ENCODE measurements at places on chromosomes 2 and 18. TPM values are rescaled to one million over a fixed set of nuclear protein-coding genes. Genes with fewer than 3 reads are reported as not detected.

GRCh38 chr2:213958086-213958485, 452.8 kb upstream of the VWC2L start:
- no peak for DNase-seq

GRCh38 chr2:106275971-106276370, 81.9 kb upstream of the UXS1 start:
- no peak for DNase-seq

GRCh38 chr2:134791616-134792015, 46.8 kb upstream of the ACMSD start:
- no peak for DNase-seq

Gene RAPGEF4
- 21.2 TPM for total RNA-seq

Gene RAX
- total RNA-seq: not detected

DNA sequence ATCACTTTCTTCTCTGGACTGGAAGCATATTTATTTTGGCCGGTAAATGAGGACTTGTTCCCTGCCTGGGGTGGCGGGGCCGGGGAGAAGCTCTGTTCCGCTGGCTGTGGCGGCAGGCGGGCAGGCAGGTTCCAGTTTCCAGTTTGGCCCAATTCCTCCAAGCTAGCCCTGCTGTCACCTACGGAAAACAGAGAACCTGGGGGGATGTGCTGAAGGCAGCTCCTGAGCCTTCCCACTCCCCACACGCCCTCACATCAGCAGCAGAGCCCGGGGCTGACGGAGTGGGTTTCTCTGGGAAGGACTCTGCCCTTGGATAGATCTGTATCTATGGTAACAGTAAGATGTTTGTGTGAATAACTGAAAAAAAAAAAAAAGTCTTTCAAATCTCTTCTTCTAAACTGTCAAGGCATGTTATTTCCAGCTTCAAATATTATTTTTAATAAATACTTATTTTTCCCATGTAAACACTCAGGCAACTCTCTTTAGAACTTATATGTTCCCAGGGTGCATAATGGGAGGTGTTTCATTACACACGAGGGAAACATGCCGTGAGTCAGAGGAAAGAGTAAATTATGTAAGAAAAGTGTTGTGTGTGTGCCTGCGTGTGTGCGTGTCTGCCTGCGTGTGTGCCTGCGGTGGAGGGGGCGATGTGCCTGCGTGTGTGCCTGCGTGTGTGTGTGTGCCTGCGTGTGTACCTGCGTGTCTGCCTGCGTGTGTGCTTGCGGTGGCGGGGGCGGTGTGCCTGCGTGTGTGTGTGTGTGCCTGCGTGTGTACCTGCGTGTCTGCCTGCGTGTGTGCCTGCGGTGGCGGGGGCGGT, 116.1 kb upstream of the ZNF516 start:
- DNase-seq: no peak

Gene CD207
- not detected for total RNA-seq

- DNase-seq: no peak
These were observed 7.1 kb upstream of the EPAS1 start for GRCh38 chr2:46290078-46290477.

- DNase-seq: no peak
These were observed 566.6 kb upstream of the DSEL start for GRCh38 chr18:68083131-68083530.

GRCh38 chr18:73841661-73842060, 306.0 kb downstream of the FBXO15 start:
- DNase-seq: no peak

Gene UGT1A6
- total RNA-seq: not detected

GRCh38 chr18:45637546-45638327, 22.5 kb downstream of the SLC14A2 start:
- no peak for DNase-seq

- DNase-seq: no peak
These were observed 19.2 kb downstream of the RMP24 start for GRCh38 chr18:35991696-35992095.

DNA sequence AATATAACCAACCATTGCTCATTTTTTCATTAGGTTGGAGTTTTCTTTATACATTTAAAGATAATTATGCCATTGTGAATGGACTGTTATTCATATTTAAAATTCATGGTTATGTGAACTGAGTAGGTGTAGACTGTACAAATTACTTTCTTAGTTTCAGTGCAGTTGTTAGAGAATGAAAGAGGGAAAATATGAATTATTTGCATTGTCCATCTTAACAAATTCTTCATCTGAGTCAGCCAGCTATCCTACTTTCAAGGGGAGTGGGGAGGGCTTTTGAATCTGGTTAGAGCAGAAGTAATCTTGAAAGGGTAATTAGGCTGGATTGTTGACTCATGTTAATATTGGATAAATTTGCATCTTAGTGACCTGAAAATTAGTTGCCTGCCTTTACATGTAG, 212.0 kb downstream of the MCFD2 start:
- DNase-seq: no peak

- no peak for DNase-seq
These were observed 66.4 kb downstream of the BABAM2 start for GRCh38 chr2:27956888-27957287.

GRCh38 chr2:159971365-159972152, 90.9 kb downstream of the PLA2R1 start:
- no peak for DNase-seq

Gene OTOF
- total RNA-seq: not detected

Gene SERPINB10
- not detected for total RNA-seq

- no peak for DNase-seq
These were observed 9.9 kb upstream of the GAREM2 start for GRCh38 chr2:26162963-26163362.

- DNase-seq: no peak
These were observed 17.5 kb downstream of the BOD1L2 start for GRCh38 chr18:57164401-57164800.

DNA sequence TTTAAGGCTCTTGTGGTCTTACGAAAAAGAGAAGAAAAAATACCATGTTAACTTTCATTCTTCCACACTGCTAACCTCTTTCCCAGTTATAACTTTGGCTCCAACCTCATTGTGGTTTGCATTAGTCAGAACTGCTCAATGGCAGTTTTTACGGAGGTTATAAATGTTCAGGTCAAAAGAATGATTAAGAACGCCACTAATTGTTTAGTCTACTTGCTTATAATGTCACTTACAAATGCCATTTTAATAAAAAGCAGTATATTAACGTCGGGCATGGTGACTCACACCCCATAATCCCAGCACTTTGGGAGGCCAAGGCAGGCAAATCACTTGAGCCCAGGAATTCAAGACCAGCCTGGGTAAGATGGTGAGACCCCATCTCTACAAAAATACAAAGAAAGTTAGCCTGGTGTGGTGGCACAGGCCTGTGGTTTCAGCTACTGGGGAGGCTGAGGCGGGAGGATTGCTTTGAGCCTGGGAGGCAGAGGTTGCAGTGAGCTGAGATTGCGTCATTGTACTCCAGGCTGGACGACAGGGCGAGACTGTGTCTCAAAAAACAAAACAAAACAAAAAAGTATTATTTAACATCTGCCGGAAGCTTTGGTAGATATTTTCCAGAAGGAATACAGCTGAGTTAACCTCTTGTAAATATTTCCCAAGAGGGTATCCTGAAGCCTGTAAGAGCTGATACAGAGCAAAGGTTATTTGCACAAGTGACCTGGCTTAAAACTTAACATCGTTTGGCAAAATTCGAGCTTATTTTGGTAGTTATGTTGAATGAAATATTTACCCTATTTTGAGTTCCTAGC, 5.1 kb downstream of the AGPS start:
- no peak for DNase-seq

- DNase-seq: no peak
These were observed 31.0 kb downstream of the RALB start for GRCh38 chr2:120283649-120284048.

Gene ZNF804A
- total RNA-seq: not detected

- no peak for DNase-seq
These were observed 246.4 kb upstream of the HDAC4 start for GRCh38 chr2:239647052-239647819.

GRCh38 chr2:240231838-240232244, 91.4 kb upstream of the OTOS start:
- peak; percentile 17 for DNase-seq

DNA sequence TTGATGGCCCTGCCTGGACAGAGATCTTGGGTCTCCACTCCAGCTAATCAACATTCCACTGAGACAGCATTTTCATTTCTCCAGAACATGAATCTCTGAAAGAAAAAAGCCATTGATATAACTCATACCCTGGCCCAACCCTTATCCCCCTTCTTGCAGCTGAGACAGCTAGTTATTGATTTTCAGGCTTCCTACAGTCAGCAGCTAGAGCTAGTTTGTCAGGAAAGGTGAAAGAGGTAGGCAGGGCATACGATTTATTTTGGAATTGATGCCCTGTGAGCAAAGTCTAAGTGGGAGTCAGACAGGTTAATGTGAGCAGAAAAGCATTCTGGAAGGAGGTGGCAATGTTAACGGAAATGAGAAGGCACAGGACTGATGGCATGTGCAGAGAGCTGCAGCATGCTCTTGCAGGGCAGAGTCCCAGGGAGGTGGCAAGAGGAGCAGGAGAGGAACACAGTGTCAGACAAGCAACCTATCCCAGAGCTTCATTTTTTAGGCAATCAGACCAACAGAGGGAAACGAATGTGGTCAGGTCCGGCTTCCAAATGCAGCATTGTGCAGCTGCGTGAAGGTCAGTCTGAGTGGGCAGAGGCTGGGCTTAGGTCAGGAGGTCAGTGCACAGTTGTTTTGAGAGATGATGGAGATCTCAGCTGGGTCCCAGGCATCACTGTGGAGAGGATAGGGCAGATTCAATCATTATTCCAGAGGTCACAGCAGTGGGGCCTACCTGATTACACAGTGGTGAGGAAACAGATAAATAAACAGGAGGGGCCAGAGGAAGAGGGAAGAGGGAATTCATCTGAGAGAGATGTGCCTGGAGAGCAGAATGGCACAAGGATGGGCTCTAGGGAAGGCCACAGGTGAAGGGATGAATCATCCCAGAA, 134.8 kb downstream of the CMPK2 start:
- DNase-seq: no peak

- peak; percentile 35 for DNase-seq
These were observed 83.9 kb downstream of the ARHGEF4 start for GRCh38 chr2:130920415-130921163.

Gene POLR1A
- total RNA-seq: 20.8 TPM

DNA sequence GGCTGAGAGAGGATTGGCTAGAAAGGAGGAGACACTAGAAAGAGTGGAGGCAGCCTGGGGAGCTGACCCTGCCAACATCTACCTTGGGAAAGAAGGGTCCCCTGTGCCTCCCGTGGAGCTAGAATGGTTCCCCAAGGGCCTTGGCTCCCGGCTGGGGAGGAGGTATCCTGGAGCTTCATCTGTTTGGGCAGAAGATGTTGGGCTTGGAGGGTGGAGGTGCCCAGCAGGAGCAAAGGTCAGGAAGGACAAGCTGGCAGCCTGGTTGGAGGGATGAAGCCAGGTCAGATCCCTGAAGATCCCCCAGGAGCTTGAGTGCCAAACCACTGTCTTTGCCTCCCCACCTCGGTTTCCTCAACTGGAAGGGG, 2.9 kb downstream of the ATP6V1B1 start:
- no peak for DNase-seq

GRCh38 chr2:195352581-195352980, 304.4 kb upstream of the SLC39A10 start:
- no peak for DNase-seq

Gene ACOXL
- not detected for total RNA-seq

DNA sequence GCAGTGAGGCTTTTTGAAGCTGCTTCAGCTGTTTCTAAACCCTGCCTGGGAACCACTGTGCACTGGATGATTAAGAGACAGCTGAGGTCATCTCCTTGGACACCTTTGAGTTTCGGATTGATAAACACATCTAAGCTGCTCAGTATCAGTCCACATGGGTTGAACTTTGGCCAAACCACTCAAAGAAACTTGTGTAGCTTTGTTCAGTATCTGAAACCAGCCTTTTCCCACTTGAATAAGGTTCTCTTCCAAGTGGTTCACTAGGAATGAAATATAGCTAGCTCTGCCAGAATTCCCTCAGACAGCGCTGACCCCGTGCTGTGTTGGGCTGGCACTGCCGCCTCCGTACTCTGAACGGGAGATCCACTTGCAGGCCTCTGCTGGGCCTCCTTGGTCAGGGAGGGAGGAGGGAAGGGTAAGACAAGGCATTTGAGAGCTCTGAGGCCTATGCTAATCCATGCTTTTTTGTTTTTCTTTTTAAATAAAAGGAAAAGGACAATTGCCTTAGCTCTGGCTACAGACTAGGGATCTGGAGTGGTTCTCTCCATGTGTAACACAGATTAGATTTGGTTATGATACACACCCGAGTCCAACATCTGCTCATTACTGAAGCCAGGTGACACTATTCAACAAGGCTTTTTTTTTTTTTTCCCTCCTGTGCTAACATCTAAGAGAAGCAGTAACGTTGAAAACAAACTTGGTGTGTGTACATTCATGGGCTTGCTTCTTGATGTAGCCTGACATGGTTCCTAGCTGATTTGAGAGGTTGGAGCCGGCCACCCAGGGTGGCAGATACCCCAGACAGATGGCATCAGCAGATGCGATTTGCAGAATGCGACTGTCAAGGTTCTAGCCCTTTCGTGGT, 67.7 kb downstream of the NCK2 start:
- no peak for DNase-seq
